Fibroblast of skin of left biceps (primary cell): ENCODE measurements at places on chromosomes 3 and 15.
A peak's percentile ranks its signal among the peaks of the same experiment; 100 is the strongest.

GRCh38 chr15:39628546-39629257 is 47.8 kb downstream of the THBS1 start:
- DNase-seq: no peak

DNA sequence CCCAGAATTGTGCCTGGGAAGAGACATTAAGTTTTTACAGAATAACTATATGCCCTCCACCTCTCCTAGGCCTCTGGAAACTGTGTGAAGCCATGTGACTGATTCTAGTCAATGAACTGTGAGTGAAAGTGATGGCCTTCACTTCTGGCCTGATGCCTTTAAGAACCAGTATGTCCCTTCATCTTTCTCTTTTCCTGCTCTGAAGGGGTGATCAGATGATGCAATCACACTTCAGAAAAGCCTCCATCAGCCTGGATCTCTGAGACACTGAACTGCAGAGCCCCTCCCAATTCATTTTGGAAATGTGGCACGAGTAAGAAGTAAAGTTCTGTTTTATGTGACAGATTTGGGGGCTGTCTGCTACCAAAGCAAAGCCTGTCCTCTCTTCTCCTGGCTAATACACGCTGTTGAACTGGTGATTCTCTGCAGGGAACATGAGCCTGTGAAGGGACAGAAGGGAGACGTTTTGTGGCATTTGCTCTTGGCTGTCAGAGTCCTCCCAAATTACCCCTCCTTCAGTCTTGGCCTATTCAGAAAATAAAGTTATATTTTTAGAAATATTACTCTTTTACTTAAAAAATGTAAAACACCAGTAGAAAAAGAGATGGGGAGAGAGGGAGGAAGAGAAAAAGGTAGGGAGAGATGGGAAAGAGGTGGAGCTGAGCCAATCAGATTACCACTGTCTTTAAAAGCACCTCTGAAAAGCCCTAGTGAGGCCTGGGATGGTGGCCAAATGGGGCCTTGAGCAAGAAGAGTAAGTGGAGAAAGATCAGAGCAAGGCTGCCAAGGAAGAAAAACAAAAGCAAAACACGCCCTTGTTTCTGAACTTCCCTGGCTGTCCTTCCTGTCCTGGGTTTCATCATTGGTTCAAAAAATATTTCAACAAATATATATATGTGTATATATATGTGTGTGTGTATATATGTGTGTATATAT is 40.9 kb upstream of the RYK start:
- DNase-seq: no peak

- DNase-seq: peak; percentile 11
Measured at GRCh38 chr3:147589016-147589415, 179.9 kb downstream of the ZIC1 start.

DNA sequence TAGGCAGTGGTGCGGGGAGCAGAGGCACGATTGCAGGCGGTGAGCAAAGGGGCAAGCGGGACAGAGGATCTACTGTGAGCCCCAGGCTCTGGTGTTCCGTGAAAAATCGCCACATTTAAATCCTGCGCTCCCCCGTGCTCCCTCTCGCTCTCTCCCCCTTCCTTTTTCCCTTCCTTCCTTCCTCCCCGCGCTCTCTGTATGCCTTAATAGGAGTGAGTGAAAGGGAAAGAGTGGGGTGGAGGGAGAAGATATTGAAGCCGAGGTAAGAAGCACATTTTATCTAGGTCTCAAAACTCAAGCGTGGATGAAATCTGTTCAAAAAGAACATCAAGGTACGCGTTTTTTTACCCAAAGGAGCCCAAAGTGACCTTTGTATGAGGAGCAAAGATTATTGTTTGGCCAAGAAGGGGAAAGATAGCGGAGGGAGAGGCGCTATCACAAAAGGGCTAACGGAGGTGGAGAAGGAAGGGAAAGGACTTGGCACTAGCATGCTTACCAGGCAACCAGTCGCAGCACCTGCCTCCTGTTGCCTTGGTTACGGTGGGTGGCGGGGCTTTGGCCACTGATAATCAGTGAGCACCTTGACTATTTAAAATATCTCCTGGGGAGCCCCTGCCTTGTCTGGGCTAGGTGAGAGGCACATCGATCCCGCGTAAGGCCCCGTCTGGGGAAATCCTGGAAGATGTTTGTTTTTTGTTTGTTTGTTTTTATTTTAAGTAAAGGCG is 14.9 kb upstream of the AEN start:
- no peak for DNase-seq

GRCh38 chr15:51198701-51199232 is 104.1 kb upstream of the TNFAIP8L3 start:
- DNase-seq: no peak

GRCh38 chr3:53813229-53813628 is 33.0 kb downstream of the CHDH start:
- DNase-seq: no peak

DNA sequence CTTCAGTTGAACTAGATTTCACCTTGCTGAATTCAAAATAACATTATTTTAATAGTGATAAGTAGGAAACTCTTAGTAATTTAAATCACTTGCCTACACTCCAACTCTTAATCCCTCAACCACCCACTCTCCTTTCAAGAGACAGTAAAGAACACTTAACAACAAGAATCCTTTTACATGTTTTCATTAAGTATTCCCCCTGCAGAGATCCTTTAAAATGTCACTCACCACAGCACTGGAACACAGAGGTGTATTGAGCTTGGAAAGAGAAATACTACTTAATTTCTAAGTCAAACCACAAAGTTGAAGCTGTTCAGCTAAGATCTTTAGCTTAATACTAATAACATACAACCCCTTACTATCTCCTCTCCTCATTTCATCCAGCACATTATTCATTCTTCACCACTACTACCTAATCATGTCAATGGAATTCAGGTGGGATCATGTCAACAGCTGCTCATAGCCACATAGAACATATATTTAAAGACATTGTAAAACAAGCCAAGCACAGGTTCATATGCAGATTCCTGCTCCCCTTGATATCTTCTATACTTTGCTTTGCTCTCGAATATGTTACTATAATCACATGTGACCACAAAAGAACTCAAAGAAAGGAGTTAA is 40.5 kb downstream of the IMPG2 start:
- no peak for DNase-seq

DNA sequence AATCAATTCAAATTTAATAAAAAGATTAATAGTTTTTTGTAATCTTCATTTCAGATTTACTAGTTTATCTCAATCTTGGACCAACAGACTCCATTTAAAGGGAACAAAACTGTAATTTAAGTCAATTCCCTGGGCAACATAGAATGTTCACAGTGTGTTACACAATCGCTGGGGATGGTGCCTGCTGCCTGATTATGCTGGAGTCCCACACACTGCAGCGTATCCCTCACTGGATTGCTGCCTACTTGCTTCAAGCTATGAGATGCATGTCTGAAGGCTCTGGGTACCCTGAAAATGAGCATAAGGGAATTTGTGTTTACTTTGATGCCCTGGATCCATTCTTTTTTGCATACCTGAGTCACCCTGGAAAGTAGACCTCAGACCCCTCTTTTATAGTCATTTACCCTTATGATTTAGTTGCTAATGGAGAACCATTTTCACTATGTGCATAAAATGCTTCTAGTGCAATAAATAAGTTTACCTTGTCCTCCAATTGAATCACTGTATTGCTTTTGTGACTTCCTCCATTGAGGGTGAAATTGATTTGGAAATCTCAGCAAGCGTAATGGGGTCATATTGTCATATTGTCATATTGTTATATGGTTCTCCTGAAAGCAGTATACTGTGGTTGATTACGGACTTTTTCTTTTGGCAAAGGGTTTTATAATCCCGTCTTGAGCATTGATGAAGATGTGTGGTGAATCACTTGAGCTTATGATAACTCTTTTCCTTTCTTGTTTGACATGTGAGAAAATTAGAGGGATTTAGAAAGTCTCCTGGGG is 35.9 kb downstream of the ITPR1 start:
- no peak for DNase-seq

DNA sequence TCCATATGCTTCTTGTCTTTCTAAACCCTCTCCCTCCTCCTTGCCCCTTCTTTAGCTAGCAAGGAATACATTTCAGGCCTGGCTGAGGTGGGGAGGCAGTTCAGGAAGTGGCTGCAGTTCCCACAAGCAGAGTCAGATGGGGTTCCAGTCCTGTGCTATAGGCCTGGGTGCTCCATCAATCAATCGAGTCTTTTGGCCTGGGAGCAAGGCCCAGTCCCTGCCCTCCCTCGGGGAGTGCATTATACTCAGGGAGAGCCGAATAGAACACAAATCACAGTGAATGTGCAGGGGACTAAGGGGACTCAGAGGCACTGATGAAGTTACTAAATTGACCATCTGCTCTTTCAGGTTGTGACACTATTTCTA is 58.0 kb upstream of the HERC1 start:
- DNase-seq: no peak

GRCh38 chr3:187648177-187648576 is 22.0 kb downstream of the SST start:
- no peak for DNase-seq

DNA sequence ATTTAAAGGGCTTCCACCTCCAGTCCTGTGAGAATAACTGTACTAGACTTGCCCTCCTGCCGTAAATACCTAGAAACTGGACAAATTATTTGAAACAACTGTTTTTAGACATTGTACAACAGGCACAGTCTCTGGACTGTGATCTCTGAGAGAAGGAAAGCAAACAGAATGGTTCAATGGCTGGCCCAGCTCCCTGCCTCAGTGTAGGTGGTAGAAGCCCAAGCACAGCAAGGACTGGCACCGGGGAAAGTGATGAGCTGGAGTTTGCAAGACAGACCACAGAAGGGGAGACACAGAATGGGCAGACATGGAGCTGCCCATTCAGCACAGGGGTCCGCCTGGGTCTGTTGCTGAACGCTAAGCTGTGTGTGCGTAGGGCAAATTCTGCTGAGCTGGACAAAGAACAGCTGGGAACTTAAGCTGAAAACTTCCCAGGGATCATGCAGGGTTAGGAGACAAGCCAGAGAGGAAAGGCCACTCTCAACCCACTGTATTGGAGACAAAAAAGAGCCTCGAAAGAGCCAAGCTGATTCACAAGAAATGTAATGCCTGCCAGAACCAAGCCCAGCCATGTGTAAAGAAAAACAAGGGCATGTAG is 52.6 kb upstream of the SEC61A1 start:
- DNase-seq: no peak

DNA sequence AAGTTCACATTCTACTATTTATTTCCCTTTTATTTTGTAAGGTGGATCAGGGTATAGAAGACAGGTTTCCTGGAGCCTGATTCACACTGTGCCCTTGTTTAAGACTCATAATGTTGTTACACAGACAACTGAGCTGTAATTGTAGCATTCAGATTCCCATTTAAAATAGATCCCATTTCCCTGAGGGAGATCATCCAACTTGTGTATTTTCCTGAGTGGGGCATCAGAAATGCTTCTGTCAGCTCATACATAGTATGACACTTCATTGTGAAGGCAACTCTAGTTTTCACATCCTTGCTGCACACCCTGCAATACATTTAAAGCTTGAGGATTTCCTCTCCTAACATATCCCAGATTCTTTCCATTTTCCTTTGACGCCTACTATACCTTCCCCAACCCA is 659.7 kb downstream of the GRM7 start:
- DNase-seq: no peak

DNA sequence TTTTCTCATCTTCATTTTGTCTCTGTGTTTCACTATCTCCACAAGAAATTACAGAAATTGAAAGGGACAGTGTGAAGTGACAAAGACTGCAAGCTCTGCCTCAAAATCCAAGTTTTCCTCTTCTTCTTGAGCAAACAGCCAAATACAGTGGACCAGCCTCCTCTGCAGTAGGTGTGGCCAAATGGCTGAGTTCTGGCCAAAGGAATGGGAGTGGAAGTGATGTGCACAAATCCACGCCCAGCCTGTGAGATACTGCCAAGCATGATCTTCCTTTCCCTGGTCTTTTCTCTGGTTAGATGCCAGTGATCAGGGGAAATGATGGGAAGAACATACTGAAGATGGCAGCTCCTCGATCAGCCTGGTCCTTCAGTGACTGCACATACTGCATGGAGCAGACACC is 111.0 kb upstream of the CPNE4 start:
- DNase-seq: no peak

GRCh38 chr3:196288141-196288460 is 575 bp upstream of the PCYT1A start:
- DNase-seq: no peak

DNA sequence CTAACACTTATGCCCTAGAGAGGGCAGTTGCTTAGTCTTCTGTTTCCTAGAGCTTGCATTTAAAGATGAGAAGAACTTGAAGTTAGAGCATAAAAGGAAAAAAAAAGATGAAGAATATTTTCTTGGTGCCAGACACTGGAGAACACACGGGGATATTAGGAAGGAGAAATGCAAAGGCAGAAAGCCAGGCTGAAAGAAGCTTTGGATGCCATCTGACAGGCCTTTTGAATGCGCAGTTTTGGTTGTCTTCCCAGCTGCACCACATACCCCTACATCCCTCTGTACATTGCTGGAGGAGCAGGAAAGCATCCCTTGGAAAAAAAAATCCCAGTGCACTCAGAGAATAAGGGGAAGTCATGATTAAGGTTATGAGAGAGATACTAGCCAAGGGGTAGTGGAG is 378.9 kb downstream of the GAP43 start:
- DNase-seq: no peak

DNA sequence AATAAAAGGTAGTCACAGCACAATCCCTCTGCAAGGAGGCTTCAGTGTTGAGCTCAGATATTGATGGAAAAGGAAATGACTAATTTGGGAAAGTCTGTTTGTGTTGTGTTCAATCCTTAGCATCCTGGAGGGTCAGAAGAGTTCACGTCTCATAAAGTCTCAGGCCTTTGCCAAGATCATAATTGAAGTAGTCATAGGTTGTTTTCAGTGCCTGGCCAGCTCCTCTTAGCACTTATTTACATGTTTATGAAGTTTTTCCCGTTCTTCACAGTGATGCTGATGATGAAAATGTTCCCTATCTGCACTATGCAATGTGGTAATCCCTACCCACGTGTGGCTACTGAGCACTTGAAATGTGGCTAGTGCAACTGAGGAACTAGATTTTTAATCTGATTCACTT is 61.6 kb upstream of the TGFBR2 start:
- no peak for DNase-seq

DNA sequence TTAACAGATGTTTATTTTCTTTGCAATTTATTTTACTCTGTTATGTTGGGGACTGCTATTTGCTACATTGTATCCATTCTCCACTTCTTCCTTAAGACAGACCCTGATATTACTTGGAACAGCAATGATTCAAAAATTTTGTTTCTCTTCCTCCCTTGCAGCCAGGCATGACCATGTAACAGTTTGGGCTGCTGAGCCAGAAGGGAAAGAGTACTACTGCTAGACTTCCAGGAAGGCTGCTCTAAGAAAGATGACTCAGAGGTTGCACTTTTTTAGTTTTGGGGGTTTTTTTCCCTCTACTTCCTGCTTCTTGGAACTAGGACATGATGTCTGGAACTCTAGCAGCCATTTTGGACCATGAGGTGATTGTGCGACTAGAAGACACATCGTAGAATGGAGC is 10.3 kb downstream of the PRR20G start:
- no peak for DNase-seq

- DNase-seq: no peak
Measured at GRCh38 chr3:104746056-104746455, 620.7 kb upstream of the ALCAM start.

GRCh38 chr3:13263770-13264467 is 156.2 kb downstream of the NUP210 start:
- no peak for DNase-seq
